ENCODE measurements at places on chromosomes 7 and 10. TPM values are rescaled to one million over a fixed set of nuclear protein-coding genes. Genes with fewer than 3 reads are reported as not detected.

Gene TSPAN33
- total RNA-seq, result 7.9 TPM

Gene MACC1
- total RNA-seq, result not detected

Gene BMPR1A
- 2.9 TPM for total RNA-seq

Gene CARD11
- total RNA-seq, result 99.4 TPM

Gene PON3
- total RNA-seq, result not detected

Gene ZNF804B
- total RNA-seq, result not detected

Gene THAP5
- total RNA-seq, result 24.8 TPM

Gene CHST15
- total RNA-seq, result 0.50 TPM

Gene IMMP2L
- 26.6 TPM for total RNA-seq

Gene ADAM22
- total RNA-seq, result 1.2 TPM

Gene GPR26
- total RNA-seq, result not detected

Gene SYT15
- 0.43 TPM for total RNA-seq

Gene CADPS2
- total RNA-seq, result not detected

Gene MORN4
- total RNA-seq, result 10.7 TPM

Gene MASTL
- 50.7 TPM for total RNA-seq

Gene MYH16
- not detected for total RNA-seq

Gene ANKRD30A
- not detected for total RNA-seq

Gene PNPLA8
- total RNA-seq, result 18.9 TPM

DNA sequence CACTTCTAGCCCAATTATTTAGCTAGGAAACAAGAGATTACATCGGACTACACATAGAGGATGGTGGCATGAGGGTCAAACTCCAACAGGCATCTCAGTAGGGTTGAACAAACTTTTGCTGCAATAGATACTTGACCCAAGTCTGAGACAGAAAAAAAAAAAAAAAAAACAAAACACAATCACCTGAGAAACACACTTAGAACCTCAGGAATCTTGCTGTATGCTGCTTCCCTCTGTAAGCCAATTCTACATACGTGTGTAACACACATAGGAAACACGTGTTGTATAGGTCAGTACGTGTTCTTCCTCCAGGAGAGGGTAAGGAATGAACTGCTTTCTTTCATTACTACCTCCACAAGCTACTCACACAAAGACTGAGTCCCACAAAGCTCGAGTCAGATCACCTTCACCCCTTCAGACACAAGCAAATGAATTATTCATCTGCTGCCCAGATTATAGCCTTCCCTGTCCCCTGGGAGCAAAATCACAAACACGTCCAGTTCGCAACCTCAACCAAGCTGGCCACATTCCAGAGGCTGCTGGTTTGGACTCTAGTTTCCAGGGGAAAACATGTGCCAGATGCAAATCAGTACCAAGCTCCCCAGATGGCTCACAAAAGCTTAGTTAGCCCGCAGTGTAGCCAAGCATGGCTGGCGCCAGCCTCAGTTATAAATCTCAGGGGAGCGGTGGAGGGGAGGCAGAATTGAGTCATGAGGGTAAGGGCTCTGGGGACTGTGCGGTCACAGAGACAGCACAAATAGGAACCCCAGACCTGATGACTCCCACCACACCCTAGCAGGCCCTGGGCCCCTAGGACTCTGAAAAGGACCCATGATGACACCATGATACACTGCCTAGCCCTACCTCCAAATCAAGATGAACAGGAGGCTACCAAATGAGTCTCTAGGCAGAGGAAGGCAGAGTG, 15.1 kb downstream of the PSAP start:
- peaks cover 47% of the 10 kb centered on the region for H3K4me1 ChIP-seq
- no peak for DNase-seq
- peaks cover 5% of the 10 kb centered on the region for H3K36me3 ChIP-seq
- no peaks in the 10 kb centered on the region for H3K27me3 ChIP-seq
- no peak overlapping the region for H3K4me3 ChIP-seq
- no peak overlapping the region for H3K27ac ChIP-seq

- H3K27ac ChIP-seq, result no peak overlapping the region
- no peak for DNase-seq
- H3K36me3 ChIP-seq, result no peaks in the 10 kb centered on the region
- no peaks in the 10 kb centered on the region for H3K4me1 ChIP-seq
Observed at GRCh38 chr10:131201741-131202515, 109.6 kb downstream of the TCERG1L start.

DNA sequence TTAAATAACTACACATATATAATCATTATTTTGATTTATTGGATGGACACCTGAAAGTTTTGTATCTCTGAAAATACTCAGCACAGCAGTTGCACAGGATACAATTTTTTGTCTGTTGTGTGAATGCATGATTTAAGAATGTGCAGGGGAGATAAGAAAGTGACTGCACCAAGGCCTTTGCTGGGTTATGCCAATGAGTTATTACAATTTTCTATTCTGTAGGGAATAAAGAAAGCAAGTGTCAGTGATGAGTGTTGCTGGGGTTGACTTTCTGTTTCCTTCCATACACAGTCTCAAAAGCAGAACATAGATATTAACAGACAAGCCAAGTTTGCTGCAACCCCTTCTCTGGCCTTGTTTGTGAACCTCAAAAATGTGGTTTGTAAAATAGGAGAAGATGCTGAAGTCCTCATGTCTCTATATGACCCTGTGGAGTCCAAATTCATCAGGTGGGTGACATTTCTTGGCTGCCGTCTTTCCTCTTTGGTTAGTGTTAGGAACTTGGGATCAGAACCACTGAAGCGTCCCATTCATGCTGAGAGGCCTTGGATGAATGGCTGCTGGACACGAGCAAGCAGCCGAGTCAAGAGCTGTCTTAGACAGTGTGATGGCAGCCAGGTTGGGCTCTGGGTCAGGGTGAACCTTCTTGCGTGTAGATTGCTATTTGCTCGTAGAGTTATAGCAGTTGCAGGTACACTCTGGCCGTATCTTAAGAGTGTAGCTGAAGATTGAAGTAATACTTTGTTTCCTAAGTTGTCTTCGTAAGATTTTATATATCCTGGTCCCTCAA, 92.8 kb downstream of the DOCK1 start:
- no peak overlapping the region for H3K27ac ChIP-seq
- no peaks in the 10 kb centered on the region for H3K27me3 ChIP-seq
- DNase-seq, result no peak
- no peaks in the 10 kb centered on the region for H3K4me1 ChIP-seq
- no peak overlapping the region for H3K4me3 ChIP-seq

DNA sequence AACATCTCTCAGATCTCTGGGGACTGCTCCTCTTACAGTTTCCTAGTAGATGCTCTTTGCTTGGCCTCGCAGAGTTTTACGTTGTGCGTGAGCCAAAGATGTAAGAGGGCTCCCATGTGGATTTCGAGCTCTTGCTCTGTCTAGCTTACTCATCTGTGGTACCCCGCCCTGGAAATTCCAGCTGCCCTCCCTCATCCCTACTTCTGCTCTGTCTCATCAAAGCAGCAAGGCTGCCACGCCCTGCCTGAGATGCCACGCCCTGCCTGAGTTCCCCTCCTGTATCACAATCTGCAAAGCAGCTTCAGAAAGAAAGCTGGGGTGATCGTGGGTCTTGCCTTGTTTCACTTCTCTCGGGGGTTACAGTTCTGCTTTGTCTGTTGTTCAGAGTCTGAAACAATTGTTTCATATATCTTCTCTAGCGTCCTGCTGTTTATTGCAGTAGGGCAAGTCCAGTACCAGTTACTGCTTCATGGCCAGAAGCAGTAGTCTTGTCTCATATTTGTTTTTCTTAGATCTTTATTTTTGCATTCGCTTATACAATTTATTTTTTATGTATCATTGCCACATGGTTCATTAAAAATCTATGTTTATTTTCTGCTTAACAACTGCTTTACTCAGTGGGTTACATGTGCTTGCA, 36.1 kb upstream of the CCNY start:
- H3K27ac ChIP-seq, result no peak overlapping the region
- no peak overlapping the region for H3K4me3 ChIP-seq
- peaks cover 6% of the 10 kb centered on the region for H3K27me3 ChIP-seq
- H3K4me1 ChIP-seq, result no peaks in the 10 kb centered on the region
- DNase-seq, result no peak
- peaks cover 2% of the 10 kb centered on the region for H3K36me3 ChIP-seq

DNA sequence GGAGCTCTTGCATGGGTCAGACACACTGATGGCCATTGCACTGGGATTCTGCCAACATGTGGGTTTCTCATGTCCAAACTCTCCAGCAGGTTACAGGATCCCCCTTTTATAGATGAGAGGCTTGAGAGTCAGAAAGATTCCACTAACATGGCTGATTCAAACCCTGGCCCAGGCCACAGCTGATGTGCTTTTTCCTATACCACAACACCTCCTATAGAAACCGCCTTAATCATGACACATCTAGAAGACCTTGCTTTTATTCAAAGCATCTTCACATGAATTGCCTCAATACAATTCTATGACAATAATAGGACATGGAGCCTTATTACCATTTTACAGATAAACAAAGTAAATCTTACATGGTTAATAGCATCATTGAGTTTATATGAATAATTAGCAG, 188.6 kb downstream of the DPY19L1 start:
- peaks cover 4% of the 10 kb centered on the region for H3K4me1 ChIP-seq
- DNase-seq, result no peak
- no peaks in the 10 kb centered on the region for H3K36me3 ChIP-seq

GRCh38 chr10:57921140-57921539, 346.6 kb downstream of the IPMK start:
- no peak overlapping the region for H3K4me3 ChIP-seq
- no peak for DNase-seq
- H3K4me1 ChIP-seq, result no peaks in the 10 kb centered on the region
- no peaks in the 10 kb centered on the region for H3K27me3 ChIP-seq
- no peak overlapping the region for H3K27ac ChIP-seq

DNA sequence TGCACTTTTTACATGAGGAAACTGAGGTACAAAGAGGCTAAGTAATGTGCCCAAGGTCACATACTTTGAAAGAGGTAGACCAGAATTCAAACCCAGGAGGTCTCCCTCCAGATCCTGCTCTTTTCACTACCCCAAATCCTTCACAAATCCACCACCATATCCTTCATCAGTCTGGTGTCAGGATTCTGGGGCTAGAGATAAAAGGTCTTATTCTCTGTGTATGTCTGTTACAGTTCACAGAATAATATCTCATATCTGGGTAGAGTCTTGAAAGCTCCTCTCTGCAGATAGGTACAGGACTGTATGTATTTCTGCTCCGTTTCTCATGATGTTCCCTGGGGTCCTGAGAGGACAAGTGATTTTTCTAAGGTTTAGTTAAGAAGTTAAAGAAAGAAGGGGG, 4.9 kb downstream of the PIK3CG start:
- no peak overlapping the region for H3K27ac ChIP-seq
- H3K36me3 ChIP-seq, result peaks cover 33% of the 10 kb centered on the region
- no peak for DNase-seq
- H3K4me1 ChIP-seq, result peaks cover 63% of the 10 kb centered on the region
- H3K27me3 ChIP-seq, result no peaks in the 10 kb centered on the region

DNA sequence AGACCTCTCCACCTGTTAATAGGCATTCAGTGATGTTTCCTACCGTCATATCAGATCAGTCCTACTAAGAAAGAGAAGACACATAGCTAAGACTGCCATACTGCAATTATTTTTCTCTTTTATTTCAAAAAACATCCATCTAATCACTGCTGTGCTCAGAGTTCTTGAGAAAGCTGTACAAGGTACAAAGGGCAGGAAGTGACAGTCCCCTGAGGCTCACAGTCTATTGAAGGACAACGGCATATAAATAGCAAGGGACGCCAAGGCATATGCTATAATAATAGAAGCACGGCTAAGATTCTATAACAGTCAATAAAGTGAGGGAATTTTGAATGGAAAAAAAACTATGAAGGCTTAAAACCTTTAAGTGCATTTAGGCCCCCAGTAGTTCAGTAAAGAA, 415.3 kb upstream of the NRP1 start:
- H3K27me3 ChIP-seq, result peaks cover 3% of the 10 kb centered on the region
- H3K4me3 ChIP-seq, result no peak overlapping the region
- no peak overlapping the region for H3K27ac ChIP-seq
- H3K4me1 ChIP-seq, result no peaks in the 10 kb centered on the region
- no peaks in the 10 kb centered on the region for H3K36me3 ChIP-seq

DNA sequence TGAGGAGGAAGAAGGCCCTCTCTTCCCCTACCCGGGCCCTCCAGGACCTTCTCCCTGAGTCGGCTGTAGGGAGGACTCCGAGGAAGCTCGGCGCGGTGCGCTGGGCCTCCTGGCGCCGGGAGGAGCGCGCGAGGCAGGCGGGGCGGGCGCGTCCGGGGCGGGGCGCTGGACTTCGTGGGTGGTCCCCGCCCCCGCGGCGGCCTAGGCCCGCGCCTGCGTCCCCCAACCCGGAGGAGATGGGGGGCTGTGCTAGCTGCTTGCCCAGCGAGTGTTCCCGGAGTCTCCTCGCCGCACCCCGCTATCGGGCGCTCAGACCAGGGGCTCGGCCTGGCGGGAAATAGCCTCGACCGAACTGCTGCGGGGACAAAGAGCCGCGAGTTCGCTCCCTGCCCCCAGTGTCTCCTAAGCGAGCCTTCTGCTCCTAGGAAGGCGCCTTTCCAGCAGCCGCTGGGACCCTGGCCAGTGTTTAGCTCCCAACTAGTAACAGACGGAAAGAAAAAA, 19.2 kb upstream of the SMO start:
- H3K27ac ChIP-seq, result peak overlapping the region; percentile 19
- no peaks in the 10 kb centered on the region for H3K27me3 ChIP-seq
- peak overlapping the region; percentile 66 for H3K4me3 ChIP-seq
- peak; percentile 38 for DNase-seq
- H3K4me1 ChIP-seq, result peaks cover 13% of the 10 kb centered on the region
- no peaks in the 10 kb centered on the region for H3K36me3 ChIP-seq

- no peak overlapping the region for H3K4me3 ChIP-seq
- DNase-seq, result peak; percentile 18
- H3K36me3 ChIP-seq, result no peaks in the 10 kb centered on the region
- H3K27me3 ChIP-seq, result peaks cover 38% of the 10 kb centered on the region
- H3K4me1 ChIP-seq, result peaks cover 5% of the 10 kb centered on the region
Observed at GRCh38 chr7:151174246-151175046, 7.0 kb upstream of the GBX1 start.

GRCh38 chr10:79939969-79940368, 8.9 kb downstream of the SFTPD start:
- DNase-seq, result no peak
- no peak overlapping the region for H3K27ac ChIP-seq
- H3K4me1 ChIP-seq, result peaks cover 14% of the 10 kb centered on the region
- no peak overlapping the region for H3K4me3 ChIP-seq
- no peaks in the 10 kb centered on the region for H3K36me3 ChIP-seq

- peaks cover 14% of the 10 kb centered on the region for H3K4me1 ChIP-seq
- no peak overlapping the region for H3K4me3 ChIP-seq
- H3K27ac ChIP-seq, result no peak overlapping the region
Observed at GRCh38 chr10:131896403-131896802, 4.4 kb upstream of the PPP2R2D start.

DNA sequence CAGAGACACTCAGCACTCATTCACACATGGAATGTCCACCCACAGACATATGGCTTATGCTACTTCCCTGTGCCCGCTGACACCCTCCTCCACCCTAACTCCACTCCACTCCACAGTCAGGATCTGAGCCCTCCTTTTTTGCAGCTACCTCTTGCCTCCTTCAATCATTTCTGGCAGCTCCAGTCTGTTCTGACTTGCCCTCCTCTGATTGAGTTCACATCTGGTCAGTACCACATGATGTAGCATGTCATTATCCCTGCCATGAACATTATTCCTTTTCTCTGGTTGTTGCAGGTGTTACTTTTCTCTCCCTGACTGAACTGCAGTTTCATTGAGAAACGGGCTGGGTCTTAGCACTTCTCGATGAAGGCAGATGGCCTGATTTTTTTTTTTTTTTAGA, 130.1 kb upstream of the EGR2 start:
- DNase-seq, result no peak
- no peak overlapping the region for H3K4me3 ChIP-seq
- peaks cover 3% of the 10 kb centered on the region for H3K27me3 ChIP-seq
- no peaks in the 10 kb centered on the region for H3K36me3 ChIP-seq
- no peak overlapping the region for H3K27ac ChIP-seq
- no peaks in the 10 kb centered on the region for H3K4me1 ChIP-seq

GRCh38 chr10:22550732-22551131, 163.6 kb downstream of the PIP4K2A start:
- H3K4me3 ChIP-seq, result no peak overlapping the region
- no peaks in the 10 kb centered on the region for H3K27me3 ChIP-seq
- no peak overlapping the region for H3K27ac ChIP-seq

Data from activated naive CD4-positive, alpha-beta T cell treated with anti-CD3 and anti-CD28 coated beads for 36 hours (primary cell).